ENCODE measurements at places on chromosomes 12 and 14.

GRCh38 chr12:126915309-126915708, 1351.7 kb upstream of the TMEM132C start:
- no peak for DNase-seq

DNA sequence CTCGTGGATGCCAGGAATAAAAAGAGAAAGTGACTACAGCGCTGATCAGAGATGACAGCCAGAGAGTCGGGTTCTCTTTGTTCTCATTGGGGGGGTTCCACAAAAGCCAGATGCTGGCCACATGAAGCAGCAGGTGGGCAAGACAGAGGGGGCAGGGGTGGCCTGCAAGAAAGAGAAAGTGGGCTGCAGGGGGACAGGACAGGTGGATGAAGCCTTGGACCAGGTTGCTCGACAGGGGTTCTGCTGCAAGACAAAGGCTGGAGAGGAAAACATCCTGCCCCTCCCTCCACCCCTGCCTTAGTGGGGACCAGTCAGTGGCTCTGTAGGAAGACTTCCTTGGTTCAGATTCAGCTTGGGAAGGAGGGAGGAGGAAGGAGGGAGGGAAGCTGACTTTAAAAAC, 126.2 kb downstream of the KSR2 start:
- DNase-seq: no peak

DNA sequence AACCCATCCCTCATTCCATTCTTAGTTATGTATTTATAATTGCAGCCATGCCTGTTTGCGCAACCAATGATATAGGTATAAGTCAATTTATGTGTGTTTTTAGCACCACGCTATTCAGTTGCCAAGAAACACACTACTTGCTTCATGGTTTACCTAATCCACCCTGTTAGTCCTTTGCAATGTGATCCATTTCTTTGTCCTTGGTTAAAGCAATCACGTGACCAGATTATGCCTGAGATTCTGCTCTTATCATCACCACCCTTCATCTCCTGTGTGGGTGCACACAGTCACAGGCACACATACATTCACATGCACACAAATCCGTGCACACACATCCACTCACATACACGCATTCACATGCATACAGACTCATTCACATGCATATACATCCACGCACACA, 52.3 kb upstream of the KCNA5 start:
- DNase-seq: no peak

GRCh38 chr12:113407931-113408600, 4.4 kb upstream of the SDS start:
- DNase-seq: no peak

GRCh38 chr12:75389706-75390105, 1.2 kb upstream of the GLIPR1L2 start:
- DNase-seq: no peak

DNA sequence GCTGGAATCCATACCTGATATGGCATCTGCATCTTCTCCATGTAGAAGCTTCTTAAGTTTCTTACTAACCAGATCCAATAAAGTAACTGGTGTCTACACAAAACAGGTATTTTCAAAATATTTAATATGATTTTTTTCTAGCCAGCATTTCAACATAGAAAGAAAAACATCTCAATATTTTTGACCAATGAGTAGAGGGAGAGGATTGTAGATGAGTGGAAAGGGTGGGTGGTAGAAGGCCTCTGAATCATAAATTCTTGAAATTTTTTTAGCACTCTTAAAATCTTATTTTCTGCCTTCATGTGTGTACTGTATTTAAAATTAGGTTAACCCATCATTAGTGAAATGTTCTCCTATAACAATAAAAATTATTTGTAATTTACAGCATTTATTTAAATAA, 18.0 kb downstream of the DEPDC4 start:
- DNase-seq: no peak

DNA sequence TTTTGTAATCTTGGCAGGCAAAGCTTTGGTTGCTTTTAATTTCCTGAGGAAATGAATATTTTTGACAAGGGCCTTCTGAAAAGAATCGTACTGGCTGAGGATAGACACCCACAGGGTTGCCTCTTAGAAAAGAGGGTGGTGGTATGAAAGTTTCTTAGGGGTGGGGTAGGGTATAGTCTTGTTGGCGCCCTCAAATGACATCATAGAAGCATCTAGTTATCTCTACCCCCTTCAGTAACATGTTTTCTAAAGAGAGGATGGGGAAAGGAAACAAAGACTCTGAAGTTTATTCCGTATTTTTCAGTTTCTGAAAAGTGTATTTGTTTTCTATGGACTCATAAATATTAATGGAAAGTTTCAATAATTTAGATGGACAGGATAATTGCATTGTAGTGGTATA, 13.7 kb downstream of the PRKCH start:
- DNase-seq: no peak

GRCh38 chr12:89468648-89469326, 55.8 kb downstream of the GALNT4 start:
- DNase-seq: peak; percentile 28

Measured in Jurkat, Clone E6-1 (cell line).